ENCODE measurements at places on chromosomes 1 and 21. TPM values are rescaled to one million over a fixed set of nuclear protein-coding genes. Genes with fewer than 3 reads are reported as not detected.

The LCE2A gene
- total RNA-seq = not detected

The STYXL2 gene
- not detected for total RNA-seq

The LCE6A gene
- total RNA-seq = not detected

The SLC2A5 gene
- not detected for total RNA-seq

The ATP1A4 gene
- not detected for total RNA-seq

The C8A gene
- total RNA-seq = not detected

The NR0B2 gene
- not detected for total RNA-seq

The SLAMF8 gene
- total RNA-seq = 0.54 TPM

The TNNT2 gene
- total RNA-seq = not detected

The CYP2J2 gene
- total RNA-seq = 1.4 TPM

The B3GALT6 gene
- total RNA-seq = 14.3 TPM

GRCh38 chr21:26550326-26550725, 22.8 kb downstream of the CYYR1 start:
- no peak for DNase-seq

DNA sequence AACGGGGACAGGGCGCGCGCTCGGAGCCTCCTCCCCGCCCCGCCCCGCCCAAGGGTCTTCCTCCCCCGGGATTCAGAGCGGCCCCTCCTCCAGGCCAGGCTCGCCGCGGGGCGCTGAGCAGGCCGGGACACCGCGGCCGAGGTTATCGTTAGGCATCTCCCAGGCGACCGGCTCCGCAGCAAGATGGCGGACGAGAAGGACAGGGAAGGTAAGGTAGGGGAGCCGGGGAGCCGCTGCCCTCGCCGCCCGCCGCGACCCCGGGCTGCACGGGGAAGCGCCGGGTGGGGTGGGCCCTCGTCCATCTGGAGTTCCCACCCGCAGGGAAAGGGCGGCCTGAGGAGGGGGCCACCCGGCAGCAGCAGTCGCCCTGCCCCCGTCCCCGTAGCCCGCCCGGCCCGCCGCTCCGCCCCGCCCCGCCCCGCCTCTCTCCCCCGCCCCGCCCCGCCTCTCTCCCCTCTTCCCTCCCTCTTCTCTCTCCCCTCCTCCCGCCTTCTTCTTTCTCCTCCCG, 105.9 kb upstream of the HNRNPU start:
- DNase-seq = peak; percentile 76

DNA sequence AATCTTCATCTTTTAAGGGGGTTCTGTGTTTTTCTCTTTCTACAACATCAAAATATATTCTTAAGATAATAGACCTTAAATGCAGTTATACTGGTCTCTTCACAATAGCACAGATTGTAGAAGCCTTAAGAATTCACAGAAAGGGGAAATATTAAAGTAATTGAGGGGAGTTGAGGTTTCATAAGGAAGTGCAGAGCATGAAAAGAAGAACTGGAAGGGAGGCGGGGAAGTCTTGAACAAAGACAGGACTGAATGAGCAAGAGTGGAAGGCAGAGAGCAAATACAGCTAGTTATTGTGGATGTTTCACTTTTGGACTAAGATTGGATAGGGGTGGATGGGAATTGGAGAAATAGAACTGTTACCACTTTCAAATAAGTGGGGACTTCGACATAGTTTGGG, 67.7 kb downstream of the PTGER3 start:
- DNase-seq = no peak

GRCh38 chr1:44909901-44910544, 67.0 kb upstream of the PTCH2 start:
- no peak for DNase-seq

- DNase-seq = peak; percentile 61
Observed at GRCh38 chr1:117346206-117346928, 20.9 kb upstream of the MAN1A2 start.

DNA sequence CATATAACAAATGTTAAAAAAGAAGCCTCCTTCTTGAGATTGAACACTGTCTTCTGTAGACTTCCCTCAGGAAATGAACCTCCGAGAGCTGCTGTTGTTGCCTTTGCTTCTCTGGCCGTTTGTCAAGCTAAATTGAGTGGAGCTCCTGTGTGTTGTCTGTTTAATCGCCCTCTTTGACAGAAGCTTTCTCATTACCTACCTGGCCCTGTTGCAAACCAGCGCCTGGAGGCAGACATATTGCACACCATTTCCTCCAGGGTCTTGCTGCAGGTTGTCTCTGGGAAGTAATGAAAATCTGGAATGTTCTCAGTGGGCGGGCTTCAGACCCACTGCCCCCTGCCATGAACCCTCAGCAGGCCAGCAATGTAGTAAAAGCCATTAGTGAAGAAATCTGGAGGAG, 83.3 kb downstream of the GABPA start:
- no peak for DNase-seq

GRCh38 chr1:72034827-72035226, 247.5 kb downstream of the NEGR1 start:
- DNase-seq = no peak

- no peak for DNase-seq
Observed at GRCh38 chr1:9701665-9702064, 50.1 kb downstream of the PIK3CD start.

- peak; percentile 51 for DNase-seq
Observed at GRCh38 chr1:2611031-2611501, 21.8 kb downstream of the MMEL1 start.

DNA sequence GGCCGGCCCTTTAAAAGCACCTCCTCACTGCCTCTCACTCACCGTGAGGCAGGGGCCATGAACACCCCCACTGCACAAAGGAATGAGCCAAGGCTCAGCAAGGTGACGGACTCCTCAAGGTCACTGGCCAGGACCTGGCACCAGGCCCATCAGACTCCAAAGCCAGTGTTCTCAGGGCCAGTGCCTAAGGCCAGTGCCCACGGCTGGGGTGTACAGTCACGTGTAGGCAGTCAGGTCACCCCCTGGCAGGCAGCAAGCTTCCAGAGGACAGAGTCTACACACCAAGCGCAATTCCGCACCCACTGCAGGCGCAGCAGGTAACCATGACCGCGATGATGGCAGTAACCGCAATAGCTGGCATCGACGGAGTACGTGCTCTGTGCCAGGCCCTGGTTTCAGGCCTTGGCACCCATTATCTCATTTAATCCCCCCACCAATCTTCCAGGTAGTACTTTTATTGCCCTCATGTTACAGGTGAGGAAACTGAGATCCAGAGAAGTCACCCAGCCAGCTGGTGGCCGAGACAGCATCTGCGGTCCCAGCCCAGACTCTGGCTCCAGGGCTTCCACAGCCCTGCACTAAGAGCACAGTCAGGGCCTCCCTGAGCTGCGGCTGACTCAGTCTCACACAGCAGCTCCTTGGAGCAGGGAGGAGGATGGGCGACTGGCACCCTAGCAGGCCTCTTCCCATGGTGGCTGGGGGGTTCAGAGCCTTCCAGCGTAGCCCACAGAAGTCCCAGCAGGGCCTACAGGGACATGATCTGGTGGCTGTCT, 27.0 kb downstream of the RAP1GAP start:
- DNase-seq = no peak

DNA sequence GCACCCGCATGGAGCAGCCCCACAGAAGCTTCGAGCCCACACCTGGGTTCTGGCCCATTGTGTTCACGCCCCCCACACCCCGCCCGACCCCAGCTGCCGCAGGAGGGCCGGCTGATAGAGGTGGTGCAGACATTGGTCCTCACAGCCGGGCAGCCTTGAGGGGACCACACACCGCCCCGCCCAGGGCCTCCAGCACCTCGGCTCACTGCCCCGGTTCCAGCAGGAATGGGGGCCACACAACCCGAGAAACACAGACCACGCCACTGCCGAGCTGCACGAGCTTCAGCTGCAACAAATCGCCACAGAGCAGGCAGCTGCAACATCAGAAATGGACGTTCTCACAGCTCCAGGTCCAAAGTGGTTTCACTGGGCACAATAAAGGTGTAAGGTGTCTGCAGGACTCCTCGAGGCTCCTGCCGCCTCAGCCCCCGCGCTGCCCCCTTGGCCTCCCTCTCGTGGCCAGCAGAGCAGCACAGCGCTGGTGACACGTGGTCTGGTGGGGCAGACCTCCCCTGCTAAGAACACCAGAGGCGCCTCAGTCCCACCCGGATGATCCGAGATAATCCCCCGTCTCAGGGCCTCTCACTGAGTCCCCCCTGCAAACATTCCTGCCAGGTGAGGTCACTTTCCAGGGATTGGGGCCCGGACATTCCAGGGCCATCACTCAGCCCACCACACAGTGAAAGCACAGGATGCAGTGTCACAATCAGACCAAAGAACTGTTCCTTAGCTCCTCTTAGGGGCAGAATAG, 62.3 kb upstream of the ADARB1 start:
- no peak for DNase-seq

GRCh38 chr1:202998836-202999750, 8.1 kb upstream of the TMEM183A start:
- DNase-seq = peak; percentile 85

DNA sequence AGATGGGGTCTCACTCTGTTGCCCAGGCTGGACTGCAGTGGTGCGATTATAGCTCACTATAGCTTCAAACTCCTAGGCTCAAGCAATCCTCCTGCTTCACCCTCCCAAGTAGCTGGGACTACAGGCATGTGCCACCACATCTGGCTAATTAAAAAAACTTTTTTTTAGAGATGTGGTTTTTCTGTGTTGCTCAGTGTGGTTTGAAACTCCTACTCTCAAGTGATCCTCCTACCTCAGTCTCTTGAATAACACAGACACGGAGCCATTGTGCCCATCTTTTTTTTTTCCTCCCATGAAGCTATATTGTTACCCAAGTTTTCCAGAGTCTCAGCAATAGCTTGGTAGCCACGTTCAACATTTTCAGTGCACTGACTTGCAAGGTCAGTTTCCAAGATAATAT, 2.7 kb downstream of the GIPC2 start:
- no peak for DNase-seq

- DNase-seq = no peak
Observed at GRCh38 chr1:109254621-109255096, 5.3 kb downstream of the CELSR2 start.

DNA sequence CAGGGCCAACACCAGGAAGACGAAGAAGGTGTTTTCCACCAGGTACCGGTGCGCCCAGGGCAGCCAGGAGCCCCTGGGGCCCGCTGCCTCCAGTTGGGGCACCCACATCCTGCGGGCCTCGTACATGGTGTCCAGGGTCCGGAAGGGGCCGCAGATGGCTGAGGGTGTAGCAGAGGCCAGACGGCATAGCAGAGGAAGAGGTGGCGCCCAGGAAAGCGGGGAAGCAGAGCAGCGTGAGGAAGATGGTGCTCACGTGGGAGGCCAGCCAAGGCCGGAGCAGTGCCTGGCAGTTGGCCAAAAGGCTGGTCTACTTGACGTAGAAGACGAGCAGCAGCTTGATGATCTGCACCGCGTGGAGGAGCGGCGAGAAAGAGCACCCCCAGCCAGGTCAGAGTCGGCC, 40.4 kb downstream of the ZNF691 start:
- no peak for DNase-seq

DNA sequence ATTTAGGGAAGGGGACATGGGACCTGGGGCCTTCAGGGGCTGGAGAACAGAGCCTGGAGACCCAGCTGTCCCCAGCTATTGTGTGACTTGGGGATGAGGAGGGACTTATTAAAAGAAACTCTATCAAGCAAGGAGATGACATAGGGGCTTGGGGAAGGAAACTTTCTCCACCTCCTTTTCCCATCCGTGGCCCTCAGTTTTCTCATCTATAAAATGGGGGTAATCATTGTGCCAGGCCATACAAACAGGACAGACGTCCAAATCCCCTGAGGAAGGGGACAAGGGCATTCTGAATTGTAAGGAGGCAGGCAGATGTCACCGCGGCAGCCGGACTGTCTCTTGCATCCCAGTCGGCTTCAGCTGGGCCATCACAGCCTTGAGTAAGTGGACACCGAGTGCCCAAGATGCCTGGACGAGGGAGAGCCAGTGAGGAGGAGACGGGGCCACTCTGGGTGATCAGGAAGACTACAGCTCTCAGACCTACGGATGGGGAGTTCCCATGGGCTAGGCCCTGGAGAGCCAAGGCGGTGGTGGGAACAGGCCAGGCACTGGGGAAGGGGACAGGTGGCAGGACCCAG, 1.9 kb downstream of the FBXO2 start:
- no peak for DNase-seq

GRCh38 chr1:248862695-248862997, 3.8 kb upstream of the ZNF692 start:
- DNase-seq = no peak

DNA sequence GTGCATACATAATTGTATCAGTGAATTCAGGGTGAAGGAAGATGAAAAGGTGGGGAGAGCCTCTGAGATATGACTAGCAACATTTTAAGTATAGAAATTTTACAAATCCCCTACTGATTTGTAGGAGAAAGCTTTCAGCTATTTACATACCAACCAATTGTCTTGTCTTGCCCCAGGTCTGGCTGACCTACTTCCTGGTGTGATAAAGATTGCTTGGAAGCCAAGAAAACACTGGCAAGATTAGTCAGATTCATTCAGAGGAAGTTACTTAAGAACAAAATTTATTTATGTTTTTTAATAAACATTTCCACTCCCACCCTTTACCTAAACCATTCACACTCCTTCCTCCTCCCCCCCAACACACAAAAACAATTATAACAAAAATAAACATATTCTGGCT, 17.5 kb downstream of the PTGS2 start:
- no peak for DNase-seq

DNA sequence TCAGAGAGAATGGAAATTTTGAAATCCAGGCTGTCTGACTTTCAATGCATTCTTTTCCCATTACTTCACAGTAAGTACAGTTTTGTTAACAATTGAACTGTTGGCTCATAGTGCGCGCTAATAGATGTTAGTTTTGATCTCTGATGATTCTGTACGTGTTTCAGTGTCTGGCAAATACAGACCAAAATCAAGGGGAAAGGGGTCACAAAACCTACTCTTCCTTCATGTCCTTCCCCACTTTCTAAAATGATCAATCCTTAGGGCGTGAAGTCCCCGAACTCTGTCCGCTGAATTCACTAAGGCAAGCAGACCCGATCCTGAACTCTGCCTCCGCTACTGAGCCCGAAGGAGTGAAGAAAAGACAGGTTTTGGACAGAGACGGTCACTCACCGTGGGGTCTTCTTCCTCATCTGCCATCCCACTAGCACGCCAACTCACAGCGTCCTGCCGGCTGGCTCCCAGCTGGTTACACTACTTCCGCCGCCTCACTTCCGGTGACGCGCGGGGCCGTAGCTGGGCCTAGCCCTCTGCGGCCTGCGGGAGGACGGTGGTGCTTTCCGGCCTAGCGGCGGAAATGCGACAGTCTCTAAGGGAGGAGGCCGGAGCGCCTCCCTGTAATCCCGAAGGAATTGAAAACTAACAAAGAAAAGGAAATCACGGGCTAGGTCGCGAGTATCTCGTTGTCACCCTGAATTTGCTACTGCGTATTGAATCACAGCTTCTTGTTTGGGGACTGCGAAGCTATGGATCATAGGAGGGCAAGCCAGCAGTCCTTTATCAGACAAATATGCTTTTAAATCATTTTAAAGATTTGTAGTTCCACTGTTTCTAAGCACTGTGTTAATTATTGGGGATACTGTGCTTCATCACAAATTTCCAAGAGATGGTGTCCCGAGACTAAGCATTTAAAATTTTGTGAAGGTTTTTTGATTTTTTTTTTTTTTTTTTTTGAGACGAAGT, at the start of gene TAF13:
TAF13 (minus strand) TSS at position 473 of the 960 bp plus-strand sequence; CDS start at position 417, 56 bp downstream.
- DNase-seq = peak; percentile 92

- DNase-seq = no peak
Observed at GRCh38 chr1:192140382-192140781, 17.9 kb upstream of the RGS18 start.

Data from activated CD8-positive, alpha-beta T cell treated with anti-CD3 and anti-CD28 coated beads for 36 hours (primary cell).